Activated B cell treated with CpG ODN at 0.5 μM for 24 hours (primary cell): ENCODE measurements at places on chromosomes 7 and 10. TPM values are rescaled to one million over a fixed set of nuclear protein-coding genes. Genes with fewer than 3 reads are reported as not detected.
A peak's percentile ranks its signal among the peaks of the same experiment; 100 is the strongest.

- DNase-seq = no peak
- no peak overlapping the region for H3K27ac ChIP-seq
- H3K4me3 ChIP-seq = no peak overlapping the region
These were observed 1219.4 kb downstream of the TYW1 start for GRCh38 chr7:68216051-68216450.

GRCh38 chr10:79346388-79347225 is 662 bp upstream of the PPIF start:
- H3K4me3 ChIP-seq = no peak overlapping the region
- DNase-seq = no peak
- H3K27ac ChIP-seq = no peak overlapping the region

The GFRA1 gene
- total RNA-seq = not detected in 2 replicates

The AGAP9 gene
- 6.1 and 7.7 TPM in 2 replicates for total RNA-seq

DNA sequence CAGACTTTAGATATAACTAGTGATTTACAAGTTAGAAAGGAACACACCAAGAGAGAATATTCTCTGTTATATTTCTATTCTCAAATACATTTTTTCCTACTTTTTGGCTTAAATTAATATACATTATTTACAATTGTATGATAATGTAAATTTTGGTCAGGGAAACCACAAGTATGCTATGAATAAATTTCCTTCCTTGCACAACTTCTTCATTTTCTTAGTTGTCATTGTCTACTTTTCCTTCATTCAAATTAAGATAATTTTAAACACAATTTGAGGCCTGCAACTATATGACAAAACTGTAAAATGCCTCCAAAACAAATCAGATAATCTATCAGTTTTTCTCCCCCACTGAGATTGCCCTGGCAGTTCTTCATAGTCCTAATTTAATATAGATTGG is 131.3 kb downstream of the CDK14 start:
- DNase-seq = no peak
- H3K27ac ChIP-seq = peak overlapping the region; percentile 90
- peak overlapping the region; percentile 74 for H3K4me3 ChIP-seq
- H3K36me3 ChIP-seq = peaks cover 46% of the 10 kb centered on the region

The TMEM140 gene
- total RNA-seq = 18.6 and 20.9 TPM in 2 replicates

DNA sequence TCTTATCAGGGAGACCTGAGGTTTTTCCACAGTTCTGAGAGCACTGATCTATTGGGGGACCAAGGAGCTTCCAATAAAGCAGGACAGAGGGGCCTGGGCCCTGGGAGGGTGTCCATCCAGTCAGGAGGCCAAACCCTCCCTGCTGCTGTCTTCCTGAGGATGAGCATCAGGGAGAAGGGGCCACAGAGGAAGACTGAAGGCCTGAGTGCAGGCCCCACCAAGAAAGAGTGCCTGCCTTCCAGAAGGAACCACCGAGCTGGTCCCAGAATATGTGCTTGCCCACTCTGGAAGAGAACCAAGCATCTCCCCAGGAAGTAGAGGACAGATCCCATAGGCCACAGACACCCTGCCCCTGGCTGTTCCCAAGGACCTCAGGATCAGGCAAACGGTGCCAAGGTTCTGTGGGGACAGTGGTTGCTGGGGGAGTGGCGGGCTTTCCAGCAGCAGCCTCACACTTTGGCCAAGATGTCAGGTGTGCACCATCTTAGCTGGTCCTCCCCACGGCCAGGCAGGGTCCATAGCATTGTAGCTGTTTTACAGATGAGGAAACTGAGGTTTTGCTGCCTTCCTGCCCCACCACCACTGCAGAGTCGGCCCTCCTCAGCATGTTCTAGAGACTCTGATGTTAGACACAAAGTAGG is 199.4 kb downstream of the GRID1 start:
- DNase-seq = no peak
- H3K4me3 ChIP-seq = no peak overlapping the region
- no peaks in the 10 kb centered on the region for H3K27me3 ChIP-seq

DNA sequence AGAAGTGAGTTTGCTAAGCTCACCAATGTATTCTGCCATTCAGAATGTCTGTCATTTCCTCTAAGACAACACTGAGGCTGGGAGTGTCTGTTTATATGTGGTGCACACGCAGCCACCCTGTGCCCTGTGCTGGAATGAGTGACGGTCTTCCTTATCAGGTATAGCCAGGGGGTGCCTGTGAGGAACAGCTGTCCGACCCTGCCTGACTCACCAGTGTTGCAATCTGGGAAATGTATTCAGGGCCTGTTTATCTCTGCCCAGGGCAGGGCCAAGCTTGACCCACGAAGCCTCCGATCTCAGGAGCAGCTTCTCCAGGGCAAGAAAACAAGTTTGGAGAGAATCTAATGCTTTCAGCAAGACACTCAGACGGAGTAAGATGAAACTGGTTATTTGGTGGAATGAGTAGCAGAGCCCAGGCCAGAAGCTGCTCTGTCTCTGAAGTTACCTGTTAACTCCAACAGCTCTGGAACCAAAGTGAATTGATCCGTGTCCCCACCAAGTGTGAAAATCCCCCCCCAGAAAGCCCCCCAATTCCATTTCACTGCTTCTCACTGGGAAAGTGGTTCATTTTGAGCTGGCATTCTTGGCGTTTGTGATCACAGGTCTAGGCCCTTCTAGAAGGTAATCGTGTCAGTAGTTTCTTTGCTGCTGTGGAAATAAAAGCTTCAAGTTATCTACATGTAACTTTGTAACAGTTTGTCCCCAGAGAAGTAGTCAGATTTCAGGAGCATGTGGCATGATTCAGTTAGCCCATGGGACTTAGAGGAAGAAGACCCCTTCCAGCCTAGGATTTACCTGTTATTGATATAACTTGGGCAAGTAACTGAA is 6.1 kb upstream of the UBE2H start:
- H3K36me3 ChIP-seq = no peaks in the 10 kb centered on the region
- no peaks in the 10 kb centered on the region for H3K27me3 ChIP-seq
- H3K4me1 ChIP-seq = peaks cover 10% of the 10 kb centered on the region
- no peak overlapping the region for H3K4me3 ChIP-seq
- no peak overlapping the region for H3K27ac ChIP-seq

DNA sequence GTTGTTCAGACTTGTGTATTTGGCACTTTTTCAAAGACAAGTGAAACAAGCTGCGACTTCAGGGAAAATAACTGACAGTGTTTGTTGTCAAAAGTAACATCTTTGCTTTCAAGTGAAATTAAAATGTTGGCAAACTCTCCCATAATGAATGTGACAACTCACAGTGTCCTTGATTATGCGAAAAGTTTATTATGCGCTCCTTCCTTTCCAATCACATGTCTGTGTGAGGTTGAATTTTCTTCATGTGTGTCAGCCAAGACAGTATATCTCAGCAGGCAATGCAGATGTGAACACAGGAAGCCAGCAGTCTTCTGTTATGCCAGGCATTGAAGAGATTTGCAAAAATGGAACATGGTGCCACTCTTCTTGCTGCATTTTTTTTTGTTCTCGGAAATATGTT is 28.7 kb downstream of the FBH1 start:
- no peak for DNase-seq
- no peak overlapping the region for H3K4me3 ChIP-seq
- no peak overlapping the region for H3K27ac ChIP-seq
- H3K4me1 ChIP-seq = no peaks in the 10 kb centered on the region
- H3K27me3 ChIP-seq = no peaks in the 10 kb centered on the region

DNA sequence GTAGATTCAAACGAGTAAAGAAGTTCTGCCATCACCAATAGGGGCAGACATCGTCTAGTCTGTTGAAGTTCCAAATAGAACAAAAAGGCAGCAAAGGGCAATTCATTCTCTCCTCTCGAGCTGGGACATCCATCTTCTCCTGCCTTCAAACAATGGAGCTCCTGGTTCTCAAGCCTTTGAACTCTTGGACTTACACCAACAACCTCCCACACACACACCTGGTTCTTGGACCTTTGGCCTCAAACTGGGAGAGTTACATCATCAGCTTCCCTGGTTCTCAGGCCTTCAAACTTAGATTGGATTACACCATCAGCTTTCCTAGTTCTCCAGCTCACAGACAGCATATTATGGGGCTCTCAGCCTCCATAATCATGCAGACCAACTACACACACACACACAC is 9.8 kb upstream of the GIMAP5 start:
- no peaks in the 10 kb centered on the region for H3K4me1 ChIP-seq
- H3K4me3 ChIP-seq = no peak overlapping the region
- H3K27ac ChIP-seq = no peak overlapping the region
- no peak for DNase-seq
- H3K27me3 ChIP-seq = peaks cover 3% of the 10 kb centered on the region
